A549 treated with CORT108297 at 1 μM for 4 hours (cell line): ENCODE measurements at places on chromosomes 16 and 17. TPM values are rescaled to one million over a fixed set of nuclear protein-coding genes. Genes with fewer than 3 reads are reported as not detected.

The TMEM98 gene
- 43.5 to 50.7 TPM (median 48.0 TPM) in 5 replicates for total RNA-seq

The CRHR1 gene
- total RNA-seq: 0.13 to 0.16 TPM (median 0.14 TPM) in 3 of 5 replicates, not detected in the others

The SPATA2L gene
- 9.1 to 13.6 TPM (median 12.2 TPM) in 5 replicates for total RNA-seq

The CYGB gene
- total RNA-seq: 0.91 to 1.8 TPM (median 1.1 TPM) in 5 replicates

The FNDC8 gene
- total RNA-seq: not detected in 5 replicates

The LGALS9B gene
- not detected in 5 replicates for total RNA-seq

The THRA gene
- 13.4 to 20.8 TPM (median 19.2 TPM) in 5 replicates for total RNA-seq

The PPM1E gene
- total RNA-seq: 0.06 to 0.08 TPM (median 0.07 TPM) in 5 replicates

The GCGR gene
- total RNA-seq: 0.17 to 0.50 TPM (median 0.23 TPM) in 5 replicates

The KCTD13 gene
- total RNA-seq: 14.2 to 21.4 TPM (median 19.0 TPM) in 5 replicates

The KRTAP4-6 gene
- total RNA-seq: not detected in 5 replicates

The CX3CL1 gene
- total RNA-seq: 0.03 to 0.17 TPM (median 0.07 TPM) in 5 replicates

The WNK4 gene
- total RNA-seq: 0.58 to 1.4 TPM (median 1.3 TPM) in 5 replicates

The TMEM220 gene
- total RNA-seq: 1.9 to 3.9 TPM (median 3.3 TPM) in 5 replicates

The KCNG4 gene
- not detected in 5 replicates for total RNA-seq

The ABCC3 gene
- 118 to 153 TPM (median 145 TPM) in 5 replicates for total RNA-seq

The KRT16 gene
- total RNA-seq: 0.40 to 0.85 TPM (median 0.64 TPM) in 5 replicates

The USH1G gene
- 0.03 to 0.11 TPM (median 0.08 TPM) in 5 replicates for total RNA-seq

The ALOX15B gene
- total RNA-seq: 0.03 to 0.05 TPM (median 0.04 TPM) in 3 of 5 replicates, not detected in the others

The CCL23 gene
- total RNA-seq: not detected in 5 replicates

The COL1A1 gene
- 5.1 to 11.3 TPM (median 10.2 TPM) in 5 replicates for total RNA-seq

The TBCD gene
- total RNA-seq: 57.6 to 85.9 TPM (median 78.6 TPM) in 5 replicates

The OR2C1 gene
- total RNA-seq: not detected in 5 replicates

The UNC45B gene
- total RNA-seq: not detected in 5 replicates

The SLC16A13 gene
- 9.2 to 12.9 TPM (median 11.3 TPM) in 5 replicates for total RNA-seq

The MT1G gene
- not detected in 5 replicates for total RNA-seq

The CORO6 gene
- total RNA-seq: 5.7 to 9.6 TPM (median 7.1 TPM) in 5 replicates

The ABCC11 gene
- total RNA-seq: 0.06 to 0.24 TPM (median 0.20 TPM) in 4 of 5 replicates, not detected in the other

The LGALS9 gene
- 0.86 to 1.5 TPM (median 1.4 TPM) in 5 replicates for total RNA-seq

The CCDC200 gene
- total RNA-seq: not detected in 5 replicates

The TAF1C gene
- total RNA-seq: 22.8 to 36.8 TPM (median 32.7 TPM) in 5 replicates
